ENCODE measurements at places on chromosomes 12 and 14.
A peak's percentile ranks its signal among the peaks of the same experiment; 100 is the strongest.

DNA sequence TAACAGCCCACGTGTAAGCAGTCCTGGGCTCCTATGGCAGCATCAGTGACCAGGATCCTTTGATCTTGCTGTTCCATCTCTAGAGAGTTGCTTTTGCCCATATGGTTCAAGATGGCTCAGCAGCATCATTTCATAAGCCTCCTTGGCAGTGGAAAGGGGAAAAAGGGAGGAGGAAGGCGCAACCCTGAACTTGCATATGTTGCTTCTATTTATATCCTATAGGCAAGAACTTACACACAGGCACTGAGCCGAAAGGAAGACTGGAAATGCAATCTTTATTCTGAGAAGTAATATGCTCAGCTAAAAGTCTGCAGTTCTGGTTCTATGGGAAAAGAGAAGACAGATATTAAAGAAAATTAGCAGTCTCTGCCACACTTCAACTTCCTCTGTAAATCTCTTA is 167.7 kb upstream of the PLXNC1 start:
- no peak for DNase-seq

GRCh38 chr14:95240859-95241813 is 78.6 kb downstream of the CLMN start:
- no peak for DNase-seq

DNA sequence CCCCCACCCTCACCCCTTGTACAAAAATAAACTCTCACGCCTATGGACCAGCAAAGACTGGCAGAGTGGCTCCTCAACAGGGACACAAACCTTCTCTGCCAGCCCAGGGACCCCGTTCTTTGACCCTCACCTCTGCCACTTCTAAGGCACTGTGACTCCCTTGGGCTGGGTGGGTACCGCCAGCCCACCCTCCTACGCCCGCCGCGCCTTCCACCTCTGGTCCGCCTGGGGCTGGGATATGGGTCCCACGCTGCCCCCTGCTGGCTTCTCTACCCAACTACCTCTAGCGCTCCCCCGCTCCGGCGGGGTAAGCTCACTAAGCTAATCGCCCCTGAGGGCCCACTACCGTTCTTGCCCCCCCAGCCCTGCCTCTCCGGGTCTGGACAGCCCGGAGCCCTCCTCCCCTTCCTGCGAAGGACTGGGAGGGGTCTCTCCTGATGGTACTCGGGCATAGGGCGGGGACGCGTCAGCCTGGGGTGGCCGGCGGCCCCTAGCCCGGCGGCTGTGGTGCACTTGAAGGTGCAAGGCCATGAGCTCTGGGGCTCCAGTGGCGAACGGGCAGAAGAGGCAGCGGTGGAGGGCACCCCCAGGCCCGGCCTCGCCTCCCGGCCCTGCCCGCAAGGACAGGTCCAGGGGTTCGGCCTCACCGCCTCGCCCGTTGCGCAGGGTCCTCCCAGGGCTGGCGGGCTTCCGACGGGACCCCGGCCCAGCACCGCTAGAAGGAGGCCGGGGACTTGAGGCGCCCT is 8.1 kb downstream of the ZNF219 start:
- DNase-seq, result peak; percentile 16

DNA sequence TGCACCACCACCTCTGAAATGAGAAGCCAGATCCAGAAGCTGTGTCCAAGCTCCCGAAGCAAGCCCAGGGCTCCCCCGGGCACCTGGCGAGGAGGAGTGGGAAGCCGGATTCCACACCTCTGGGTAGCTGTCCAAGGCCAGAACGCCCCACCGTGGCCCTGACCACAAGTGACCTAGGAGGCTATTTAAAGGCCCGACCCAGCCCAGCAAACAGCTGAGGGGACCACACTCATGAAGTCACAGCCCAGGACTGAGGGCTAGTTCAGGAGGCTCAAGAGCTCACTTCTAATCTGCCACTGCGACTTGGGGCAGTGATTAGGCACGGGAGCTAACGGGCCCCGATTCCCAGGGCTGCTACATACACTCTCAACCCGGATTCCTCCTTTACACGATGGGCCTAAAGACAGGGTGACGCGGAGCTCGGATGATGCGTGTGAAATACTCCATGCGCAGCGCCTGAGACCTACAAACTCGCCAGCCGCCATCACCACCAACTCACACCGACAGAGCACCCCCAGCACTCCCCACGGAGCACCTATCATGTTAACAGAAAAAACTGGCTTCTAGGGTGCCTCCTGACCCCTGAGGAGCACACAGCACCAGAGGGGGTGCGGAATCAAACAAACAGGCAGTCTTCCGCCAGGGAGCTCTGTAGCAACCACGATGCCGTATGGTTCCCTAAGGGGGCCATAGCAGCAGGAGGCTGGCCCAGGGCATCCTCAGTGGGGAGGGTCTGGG is 84.0 kb upstream of the GPR68 start:
- DNase-seq, result no peak

DNA sequence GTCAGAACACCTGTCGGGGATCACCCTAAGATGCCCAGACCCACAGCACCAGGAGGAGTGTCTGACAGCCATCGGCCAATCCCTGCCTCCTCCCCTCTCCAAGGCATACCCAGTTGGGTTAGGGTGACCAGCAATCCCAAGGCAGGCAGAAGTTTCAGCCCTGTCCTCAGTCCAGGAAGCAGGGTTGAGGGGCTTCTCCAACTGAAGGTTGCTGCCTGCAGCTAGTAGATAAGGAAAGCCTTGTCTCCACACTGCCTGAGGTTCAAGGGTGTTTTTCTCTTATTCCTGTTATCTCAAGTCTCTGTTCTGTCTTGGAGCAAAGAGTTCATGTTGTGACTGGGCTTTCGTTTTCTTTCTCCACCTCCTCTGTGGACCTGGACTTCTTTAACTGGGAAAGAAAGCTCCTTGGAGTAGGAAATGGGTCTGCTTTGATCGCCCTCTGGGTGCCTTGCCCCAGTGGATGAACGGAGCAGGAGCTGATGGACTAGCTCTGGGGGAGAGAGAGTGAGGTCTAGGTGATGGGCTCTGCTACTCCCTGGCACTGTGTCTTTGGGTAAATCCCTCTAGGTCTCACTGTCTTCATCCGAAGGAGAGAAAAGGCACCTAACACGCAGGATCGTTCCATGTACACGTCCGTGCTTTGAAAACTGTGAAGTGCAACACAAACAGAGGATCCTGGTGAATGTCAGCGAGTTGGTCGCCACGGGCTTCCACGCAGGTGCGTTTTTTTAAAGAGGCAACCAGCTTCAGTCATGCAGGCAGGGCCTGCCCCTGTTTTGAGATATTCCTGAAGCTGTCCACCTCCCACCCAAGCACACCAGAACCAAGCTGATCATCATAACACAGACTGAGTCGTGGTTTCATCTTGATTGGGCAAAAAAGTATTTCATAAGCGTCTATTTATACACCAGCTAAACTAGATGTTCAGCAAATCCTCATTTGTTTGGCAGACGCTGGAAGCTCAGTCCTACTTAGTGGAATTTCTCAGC is 52.5 kb upstream of the FOXN3 start:
- no peak for DNase-seq

GRCh38 chr12:115203701-115204100 is 519.7 kb upstream of the TBX3 start:
- DNase-seq, result no peak

All from T-helper 9 cell (primary cell).